Right lobe of liver (tissue), 6 donors: ENCODE measurements at places on chromosomes 3 and 15. TPM values are rescaled to one million over a fixed set of nuclear protein-coding genes. Genes with fewer than 3 reads are reported as not detected.

DNA sequence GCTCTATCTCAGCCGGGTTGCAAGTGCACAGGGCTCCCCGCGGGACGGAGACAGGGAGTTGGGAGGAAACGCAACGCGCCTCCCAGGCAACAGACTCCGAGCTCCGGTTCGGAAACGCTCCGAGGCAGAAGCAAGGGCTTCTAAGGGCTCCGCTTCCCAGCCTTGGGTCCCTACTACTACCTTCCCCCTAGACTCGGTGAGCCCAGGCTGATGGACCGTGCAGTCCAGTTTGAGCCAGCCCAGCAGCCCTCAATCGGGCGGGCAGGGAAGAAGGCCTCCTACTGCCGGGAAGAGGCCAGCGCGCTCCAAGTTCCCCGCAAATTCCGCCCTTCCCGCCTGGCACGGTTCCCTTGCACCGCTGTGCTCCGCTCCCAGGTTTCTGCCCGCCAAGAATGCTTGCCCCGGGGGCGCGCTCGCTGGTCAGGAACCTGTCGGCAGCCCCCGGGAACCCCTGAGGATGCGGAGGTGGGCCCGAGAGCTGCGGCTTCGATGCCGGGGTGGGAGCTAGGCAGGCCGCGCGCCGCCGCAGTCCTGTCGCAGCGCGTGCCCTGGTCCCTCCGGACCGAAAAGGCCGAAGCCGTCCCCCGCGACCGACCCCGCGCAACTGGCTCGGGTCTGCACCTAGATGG lies 728 bp downstream of the TRANK1 start:
- no peaks in the 10 kb centered on the region for H3K27me3 ChIP-seq
- H3K4me1 ChIP-seq, result no peaks in the 10 kb centered on the region
- peak overlapping the region; percentile 80 for H3K27ac ChIP-seq
- DNase-seq, result peak; percentile 81

DNA sequence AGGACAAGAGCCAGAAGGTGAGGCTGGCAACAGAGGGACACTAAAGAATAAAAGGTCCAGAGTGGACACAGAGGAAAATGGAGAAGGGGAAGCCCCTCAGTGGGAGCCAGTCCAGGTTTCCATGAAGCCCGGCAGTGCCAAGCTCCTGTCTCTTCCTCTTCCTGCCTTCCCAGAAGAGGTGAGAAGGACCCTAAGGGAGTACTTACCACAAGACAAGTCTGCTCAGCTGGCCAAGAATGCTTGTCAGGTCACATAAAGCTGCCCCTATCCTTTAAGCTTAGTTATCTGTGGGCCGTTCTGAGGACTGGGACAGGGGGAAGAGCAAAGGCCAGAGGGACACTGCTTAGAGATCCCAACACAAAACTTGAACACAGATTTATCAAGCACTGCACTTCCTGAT lies 100.2 kb downstream of the RYK start:
- H3K4me1 ChIP-seq, result no peaks in the 10 kb centered on the region
- no peak overlapping the region for H3K4me3 ChIP-seq
- no peak overlapping the region for H3K27ac ChIP-seq
- peaks cover 16% of the 10 kb centered on the region for H3K36me3 ChIP-seq
- no peaks in the 10 kb centered on the region for H3K27me3 ChIP-seq

GRCh38 chr3:32280262-32280910 lies 41.9 kb downstream of the CMTM8 start:
- no peaks in the 10 kb centered on the region for H3K27me3 ChIP-seq
- no peak for DNase-seq
- no peaks in the 10 kb centered on the region for H3K36me3 ChIP-seq
- H3K27ac ChIP-seq, result no peak overlapping the region

GRCh38 chr3:32778389-32778788 lies 39.4 kb upstream of the TRIM71 start:
- H3K4me1 ChIP-seq, result no peaks in the 10 kb centered on the region
- no peak overlapping the region for H3K4me3 ChIP-seq
- H3K27me3 ChIP-seq, result no peaks in the 10 kb centered on the region
- H3K27ac ChIP-seq, result no peak overlapping the region
- peaks cover 3% of the 10 kb centered on the region for H3K36me3 ChIP-seq

- H3K4me3 ChIP-seq, result no peak overlapping the region
- H3K36me3 ChIP-seq, result no peaks in the 10 kb centered on the region
- H3K27me3 ChIP-seq, result no peaks in the 10 kb centered on the region
- H3K4me1 ChIP-seq, result no peaks in the 10 kb centered on the region
- DNase-seq, result no peak
These were observed 78.9 kb downstream of the FAM174B start for GRCh38 chr15:92576597-92577200.

- H3K4me3 ChIP-seq, result no peak overlapping the region
- DNase-seq, result no peak
- no peak overlapping the region for H3K27ac ChIP-seq
- H3K36me3 ChIP-seq, result no peaks in the 10 kb centered on the region
These were observed 92.0 kb downstream of the GAP43 start for GRCh38 chr3:115715241-115715745.

GRCh38 chr15:51908316-51908715 lies 63.3 kb downstream of the LEO1 start:
- peak overlapping the region; percentile 70 for H3K27ac ChIP-seq
- DNase-seq, result no peak
- no peaks in the 10 kb centered on the region for H3K4me1 ChIP-seq
- H3K27me3 ChIP-seq, result no peaks in the 10 kb centered on the region
- H3K36me3 ChIP-seq, result no peaks in the 10 kb centered on the region
- no peak overlapping the region for H3K4me3 ChIP-seq

DNA sequence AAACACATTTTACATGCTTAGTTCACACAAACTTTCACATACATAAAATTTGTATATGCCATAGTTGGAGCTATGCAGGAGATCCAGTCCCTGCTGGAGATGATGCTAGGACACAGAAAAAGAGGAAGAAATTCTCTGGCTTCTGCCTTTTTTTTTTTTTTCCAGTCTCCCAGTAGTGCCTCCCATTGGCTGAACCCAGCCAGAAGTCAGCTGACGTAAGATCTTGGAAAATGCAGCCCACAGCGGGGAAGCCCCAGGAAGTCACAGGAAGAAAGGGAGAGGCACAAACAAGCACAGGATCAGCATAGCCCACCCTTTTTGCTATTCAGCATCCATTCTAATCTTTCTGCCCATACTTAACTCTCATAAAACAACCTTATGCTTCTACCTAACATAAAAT lies 38.5 kb downstream of the SCN11A start:
- no peak overlapping the region for H3K27ac ChIP-seq
- no peaks in the 10 kb centered on the region for H3K36me3 ChIP-seq
- H3K27me3 ChIP-seq, result no peaks in the 10 kb centered on the region
- H3K4me1 ChIP-seq, result no peaks in the 10 kb centered on the region
- no peak overlapping the region for H3K4me3 ChIP-seq

DNA sequence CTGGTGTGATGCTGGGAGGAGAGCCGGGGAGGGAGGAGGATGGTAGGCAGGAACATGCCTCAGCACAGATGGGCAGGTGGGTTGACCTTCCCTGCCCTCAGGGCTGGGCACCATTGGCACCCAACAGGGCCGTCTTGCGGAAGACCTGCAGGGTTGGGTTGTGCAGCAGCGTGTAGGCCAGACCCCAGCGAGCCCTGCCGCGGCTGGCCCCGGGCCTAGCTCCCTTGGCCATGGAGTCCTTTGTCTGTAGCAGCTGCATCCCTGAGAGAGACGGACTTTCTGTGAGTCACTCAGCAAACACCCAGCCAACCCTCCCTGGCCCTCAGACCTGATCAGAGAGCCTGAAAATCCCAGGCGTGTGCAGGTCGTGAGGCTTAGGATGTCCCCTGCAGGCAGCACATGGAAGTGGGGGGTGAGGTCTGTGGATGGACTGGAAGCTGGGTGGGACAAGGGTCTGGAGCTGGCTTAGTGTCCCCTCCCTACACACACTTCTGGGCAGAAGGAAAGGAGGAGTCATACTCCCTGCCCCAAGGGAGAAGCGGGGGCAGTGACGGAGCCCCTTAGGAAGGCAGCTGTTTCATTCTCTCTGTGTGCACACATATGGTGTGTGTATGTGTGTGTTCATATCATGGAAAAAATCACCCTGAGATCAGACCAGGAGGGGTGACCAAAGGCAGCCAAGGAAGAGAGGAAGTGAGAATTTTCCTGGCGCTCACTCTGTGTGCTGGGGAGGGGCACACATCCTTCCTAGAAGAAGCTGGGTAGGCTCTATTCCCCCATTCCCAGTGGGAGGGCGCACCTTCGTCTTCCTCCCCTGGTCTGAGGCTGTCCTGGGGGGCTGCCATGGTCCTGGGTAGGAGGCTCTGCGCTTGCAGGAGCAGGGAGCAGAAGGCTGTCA lies 6.7 kb downstream of the ISLR start:
- DNase-seq, result no peak
- no peaks in the 10 kb centered on the region for H3K4me1 ChIP-seq
- no peaks in the 10 kb centered on the region for H3K27me3 ChIP-seq

- H3K4me3 ChIP-seq, result no peak overlapping the region
- no peaks in the 10 kb centered on the region for H3K36me3 ChIP-seq
- no peaks in the 10 kb centered on the region for H3K27me3 ChIP-seq
- H3K27ac ChIP-seq, result no peak overlapping the region
- H3K4me1 ChIP-seq, result peaks cover 6% of the 10 kb centered on the region
- no peak for DNase-seq
These were observed 53.2 kb upstream of the CHRNA7 start for GRCh38 chr15:31977138-31977537.

GRCh38 chr15:40317580-40317979 lies 5.9 kb upstream of the INAFM2 start:
- H3K27ac ChIP-seq, result no peak overlapping the region
- H3K27me3 ChIP-seq, result no peaks in the 10 kb centered on the region
- H3K4me3 ChIP-seq, result no peak overlapping the region
- no peaks in the 10 kb centered on the region for H3K4me1 ChIP-seq

- no peaks in the 10 kb centered on the region for H3K4me1 ChIP-seq
- DNase-seq, result no peak
- H3K27ac ChIP-seq, result no peak overlapping the region
- no peaks in the 10 kb centered on the region for H3K36me3 ChIP-seq
- no peaks in the 10 kb centered on the region for H3K27me3 ChIP-seq
- H3K4me3 ChIP-seq, result no peak overlapping the region
These were observed 47.0 kb downstream of the STARD5 start for GRCh38 chr15:81276967-81277366.

DNA sequence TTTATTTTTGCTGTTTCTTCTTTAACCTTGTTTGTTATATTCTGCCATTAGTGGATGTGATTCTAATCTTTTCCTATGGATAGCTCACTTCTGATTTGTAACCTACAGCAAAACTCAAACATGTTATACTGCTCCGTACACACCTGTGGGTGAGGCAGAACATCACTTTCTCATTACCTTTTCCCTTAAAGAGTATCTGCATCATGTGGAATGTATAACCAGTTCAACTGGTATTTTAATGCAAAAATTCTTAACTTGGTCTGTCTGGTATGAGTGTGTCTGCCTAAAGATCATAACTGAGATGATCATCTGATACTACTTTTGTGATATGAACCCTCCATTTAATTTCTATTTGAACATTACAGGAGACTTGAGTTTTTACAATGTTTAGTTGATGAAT lies 13.0 kb upstream of the UPK1B start:
- H3K27ac ChIP-seq, result no peak overlapping the region
- no peak overlapping the region for H3K4me3 ChIP-seq
- DNase-seq, result no peak
- no peaks in the 10 kb centered on the region for H3K4me1 ChIP-seq
- no peaks in the 10 kb centered on the region for H3K36me3 ChIP-seq

- no peaks in the 10 kb centered on the region for H3K4me1 ChIP-seq
- peak; percentile 41 for DNase-seq
- H3K27me3 ChIP-seq, result no peaks in the 10 kb centered on the region
- no peaks in the 10 kb centered on the region for H3K36me3 ChIP-seq
- H3K27ac ChIP-seq, result no peak overlapping the region
These were observed 244.1 kb downstream of the SLCO3A1 start for GRCh38 chr15:92097474-92098178.

DNA sequence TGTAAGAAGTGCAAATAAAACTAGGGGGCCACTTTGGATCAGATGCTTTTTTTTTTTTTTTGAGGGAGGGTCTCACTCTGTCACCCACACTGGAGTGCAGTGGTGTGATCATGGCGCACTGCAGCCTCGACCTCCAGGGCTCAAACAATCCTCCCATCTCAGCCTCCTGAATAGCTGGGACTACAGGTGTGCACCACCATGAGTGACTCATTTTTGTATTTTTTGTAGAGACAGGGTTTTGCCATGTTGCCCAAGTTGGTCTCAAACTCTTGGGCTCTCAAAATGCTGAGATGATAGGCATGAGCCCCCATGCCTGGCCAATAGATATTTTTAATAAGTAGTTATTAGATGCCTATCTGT lies 20.8 kb downstream of the CCR1 start:
- H3K27ac ChIP-seq, result no peak overlapping the region
- no peak for DNase-seq
- H3K36me3 ChIP-seq, result no peaks in the 10 kb centered on the region
- H3K4me3 ChIP-seq, result no peak overlapping the region
- no peaks in the 10 kb centered on the region for H3K4me1 ChIP-seq

- no peak for DNase-seq
- H3K27me3 ChIP-seq, result no peaks in the 10 kb centered on the region
- no peak overlapping the region for H3K4me3 ChIP-seq
- no peaks in the 10 kb centered on the region for H3K4me1 ChIP-seq
These were observed 7.7 kb downstream of the GALNT15 start for GRCh38 chr3:16182183-16182582.

- no peaks in the 10 kb centered on the region for H3K36me3 ChIP-seq
- no peak overlapping the region for H3K4me3 ChIP-seq
- no peak for DNase-seq
- no peaks in the 10 kb centered on the region for H3K27me3 ChIP-seq
- H3K4me1 ChIP-seq, result no peaks in the 10 kb centered on the region
These were observed 246.9 kb downstream of the ZIC1 start for GRCh38 chr3:147656023-147656422.

DNA sequence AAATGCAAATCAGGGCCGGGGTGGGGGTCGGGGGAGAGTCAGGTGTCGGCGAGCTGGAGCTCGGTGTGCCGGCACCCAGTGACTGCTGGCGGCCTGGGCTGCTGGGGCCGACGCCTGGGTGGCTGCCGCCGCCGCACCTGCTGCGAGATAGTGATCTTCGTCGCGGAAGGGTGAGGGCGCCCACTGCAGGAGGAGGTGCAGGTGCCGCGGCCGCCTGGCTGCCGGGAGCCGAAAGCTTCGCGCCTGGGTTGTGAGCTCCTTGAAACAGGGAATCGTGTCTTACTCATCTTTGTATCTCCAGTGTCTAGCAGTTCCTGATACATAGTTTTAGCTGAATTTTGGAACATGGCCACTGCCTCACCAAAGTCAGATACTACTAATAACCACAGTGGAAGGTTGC lies 64.0 kb upstream of the CPOX start:
- H3K27me3 ChIP-seq, result no peaks in the 10 kb centered on the region
- DNase-seq, result peak; percentile 70
- no peak overlapping the region for H3K27ac ChIP-seq
- H3K4me3 ChIP-seq, result no peak overlapping the region

Gene SHC4
- total RNA-seq, result not detected

Gene FHIT
- 8.8 TPM for total RNA-seq

Gene DISP2
- 0.71 TPM for total RNA-seq

Gene CCR8
- not detected for total RNA-seq

Gene PATL2
- total RNA-seq, result 0.74 TPM

Gene EFHB
- total RNA-seq, result not detected

Gene NR1I2
- total RNA-seq, result 188 TPM

Gene OR5K3
- not detected for total RNA-seq

Gene MRPS22
- total RNA-seq, result 34.8 TPM

Gene RYR3
- 0.05 TPM for total RNA-seq

Gene P2RY13
- 2.3 TPM for total RNA-seq

Gene ADAMTSL3
- total RNA-seq, result 7.5 TPM
